Naive thymus-derived CD8-positive, alpha-beta T cell (primary cell): ENCODE measurements at places on chromosomes 11 and 22.
A peak's percentile ranks its signal among the peaks of the same experiment; 100 is the strongest.

DNA sequence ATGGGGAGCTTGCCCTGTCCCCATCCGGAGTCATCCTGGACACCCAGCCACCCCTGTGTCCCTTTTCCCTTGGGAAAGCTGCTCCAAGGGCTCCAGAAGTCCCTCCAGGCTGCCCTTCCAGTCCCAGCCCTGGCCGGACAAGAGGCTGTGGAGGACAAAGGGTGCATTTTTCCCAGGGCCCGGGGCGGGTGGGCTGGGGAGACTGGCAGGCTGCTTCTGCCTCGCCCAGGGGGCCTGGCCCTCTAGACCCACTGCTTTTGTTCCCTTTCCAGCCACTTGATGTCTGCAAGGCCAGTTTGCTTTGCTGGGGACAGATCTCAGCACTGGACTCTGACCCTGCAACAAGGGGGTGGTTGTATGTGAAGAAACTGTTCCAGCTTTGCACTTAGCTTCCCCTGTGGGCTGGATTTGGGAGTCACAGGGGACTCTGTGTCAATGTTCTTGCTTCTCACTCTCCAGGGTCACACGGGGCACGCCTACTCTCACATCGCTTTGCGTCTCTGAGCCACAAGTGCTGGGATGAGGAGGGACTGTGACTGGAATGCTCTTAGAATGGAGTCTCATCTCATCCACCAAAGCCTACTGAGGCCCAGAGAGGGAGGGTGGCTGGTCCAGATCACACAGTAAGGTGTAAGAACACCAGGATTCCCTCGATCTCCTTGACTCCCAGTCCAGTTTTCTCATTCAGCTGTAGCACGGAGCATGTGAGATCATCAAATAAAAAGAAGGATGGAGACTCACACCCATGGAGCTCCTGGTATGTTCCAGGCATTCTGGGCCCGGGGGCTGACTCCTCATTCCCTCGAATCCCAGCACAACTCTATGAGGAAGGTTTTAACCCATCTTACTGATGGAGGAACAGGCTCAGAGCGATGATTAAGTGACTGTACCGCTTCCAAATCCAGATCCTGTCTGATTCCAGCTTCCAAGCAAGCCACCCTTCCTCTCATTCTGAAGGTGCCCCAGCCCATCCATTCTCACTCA, 59.9 kb downstream of the FBXO7 start:
- H3K36me3 ChIP-seq: peaks cover 7% of the 10 kb centered on the region
- no peak overlapping the region for H3K4me3 ChIP-seq
- peaks cover 36% of the 10 kb centered on the region for H3K27me3 ChIP-seq
- H3K27ac ChIP-seq: no peak overlapping the region

GRCh38 chr11:73155102-73155501, 13.0 kb upstream of the FCHSD2 start:
- H3K4me1 ChIP-seq: peaks cover 93% of the 10 kb centered on the region
- no peaks in the 10 kb centered on the region for H3K27me3 ChIP-seq
- peak overlapping the region; percentile 84 for H3K27ac ChIP-seq
- peak overlapping the region; percentile 48 for H3K4me3 ChIP-seq
- H3K36me3 ChIP-seq: no peaks in the 10 kb centered on the region

GRCh38 chr11:27317751-27318150, 45.3 kb downstream of the CCDC34 start:
- DNase-seq: no peak
- no peak overlapping the region for H3K4me3 ChIP-seq
- peaks cover 5% of the 10 kb centered on the region for H3K27me3 ChIP-seq
- no peak overlapping the region for H3K27ac ChIP-seq

- no peaks in the 10 kb centered on the region for H3K27me3 ChIP-seq
- no peak overlapping the region for H3K27ac ChIP-seq
Observed at GRCh38 chr11:115060840-115061239, 382.5 kb downstream of the NXPE2 start.

GRCh38 chr11:92397221-92397755, 172.7 kb downstream of the FAT3 start:
- H3K4me1 ChIP-seq: no peaks in the 10 kb centered on the region
- H3K36me3 ChIP-seq: no peaks in the 10 kb centered on the region
- no peak for DNase-seq
- H3K27ac ChIP-seq: no peak overlapping the region
- no peak overlapping the region for H3K4me3 ChIP-seq
